Stimulated activated CD4-positive, alpha-beta T cell treated with anti-CD3 and anti-CD28 coated beads, Interleukin-4, amount 100 ng/mL, for 24 hours (primary cell): ENCODE measurements at places on chromosomes 6 and 20.

- no peak for DNase-seq
Measured at GRCh38 chr20:45548410-45548809, 1.2 kb upstream of the EPPIN start.

DNA sequence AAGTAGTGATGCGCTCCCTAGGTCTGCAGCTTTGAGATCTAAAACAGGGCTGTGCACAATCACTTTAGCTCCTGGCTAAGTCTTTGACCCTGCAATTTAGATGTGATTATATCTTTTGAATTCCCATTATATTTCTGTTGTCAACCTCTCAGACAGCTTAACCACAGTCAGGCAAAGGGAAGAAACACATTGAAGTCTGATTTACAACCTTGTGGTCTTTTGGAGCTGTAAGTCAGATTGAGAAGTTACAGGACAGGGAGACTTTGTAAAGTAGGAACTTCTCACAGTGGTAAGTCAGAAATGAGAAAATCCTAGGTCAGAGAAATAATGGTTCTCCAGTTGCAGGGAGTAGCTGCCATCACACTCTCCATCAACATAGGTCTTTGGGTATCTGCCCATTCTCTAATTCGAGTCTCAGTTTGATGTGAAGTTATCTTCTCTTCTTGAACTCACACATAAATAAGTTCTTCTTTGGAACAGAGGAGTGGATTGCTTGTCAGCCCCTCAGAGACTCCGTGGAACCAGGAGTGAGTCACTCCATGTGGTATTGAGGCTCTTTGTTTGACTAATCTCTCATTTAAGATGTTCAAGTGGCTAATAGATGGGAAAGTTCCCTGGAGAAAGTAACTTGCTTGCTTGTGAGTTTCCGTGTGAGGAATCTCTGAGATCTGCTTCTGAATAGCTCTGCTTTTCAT, 35.0 kb upstream of the SGK1 start:
- DNase-seq, result peak; percentile 26

- DNase-seq, result no peak
Measured at GRCh38 chr20:58039274-58040092, 189.0 kb downstream of the ANKRD60 start.

- no peak for DNase-seq
Measured at GRCh38 chr6:117253785-117254184, 11.6 kb upstream of the VGLL2 start.

DNA sequence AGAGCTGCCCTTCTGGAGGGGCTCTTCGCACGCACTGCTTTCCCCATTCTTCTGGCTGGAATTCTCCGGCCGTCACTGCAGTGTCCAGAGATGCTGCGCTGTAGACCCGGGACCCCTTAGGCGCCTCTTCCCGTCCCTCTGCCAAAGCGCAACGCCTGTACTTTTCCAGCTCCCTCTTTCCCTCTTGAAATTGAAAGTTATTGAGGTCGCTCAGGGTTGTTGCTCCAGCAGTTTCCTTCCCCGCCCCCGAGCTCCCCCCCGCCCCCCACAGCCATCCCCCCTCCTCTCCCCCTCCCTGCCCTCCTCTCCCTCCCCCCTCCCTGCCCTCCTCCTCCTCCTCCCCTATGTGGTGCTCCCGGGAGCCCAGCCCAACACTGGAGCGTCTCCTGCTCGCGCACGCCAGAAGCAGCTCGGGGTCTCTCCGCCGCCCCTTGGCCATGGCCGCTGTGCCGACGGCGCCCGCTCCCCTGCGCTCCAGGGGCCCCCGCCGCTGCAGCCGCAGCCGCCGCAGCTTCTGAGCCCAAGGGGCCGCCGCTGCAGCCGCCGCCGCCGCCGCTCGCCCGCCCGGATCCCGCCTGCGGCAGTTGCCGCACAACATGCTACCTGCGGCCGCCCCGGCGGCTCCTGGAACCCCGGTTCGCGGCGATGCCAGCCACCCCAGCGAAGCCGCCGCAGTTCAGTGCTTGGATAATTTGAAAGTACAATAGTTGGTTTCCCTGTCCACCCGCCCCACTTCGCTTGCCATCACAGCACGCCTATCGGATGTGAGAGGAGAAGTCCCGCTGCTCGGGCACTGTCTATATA, at the start of gene RSPO3:
RSPO3 (plus strand) TSS at position 374 of the 804 bp plus-strand sequence. CDS start 522 bp downstream, outside the sequence.
- DNase-seq, result no peak

DNA sequence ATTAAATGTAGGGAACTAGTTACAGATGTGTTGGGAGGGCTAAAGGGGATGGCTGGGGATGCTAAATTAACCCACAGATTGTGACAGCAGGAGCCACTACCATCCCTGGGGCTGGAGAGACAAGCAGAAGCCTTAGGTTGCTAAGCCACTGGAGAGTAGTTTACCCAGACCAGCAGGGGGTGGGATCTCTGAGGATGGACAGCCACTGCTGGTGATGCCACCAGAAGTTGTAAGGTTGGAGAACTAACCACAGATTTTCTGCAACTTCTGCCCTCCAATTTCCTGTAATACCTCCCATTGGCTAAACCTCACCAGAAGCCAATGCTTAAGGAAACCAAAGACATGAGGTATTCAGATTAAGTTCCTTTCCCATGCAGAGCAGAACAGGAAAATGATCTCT, 139.6 kb upstream of the NOX3 start:
- DNase-seq, result no peak

DNA sequence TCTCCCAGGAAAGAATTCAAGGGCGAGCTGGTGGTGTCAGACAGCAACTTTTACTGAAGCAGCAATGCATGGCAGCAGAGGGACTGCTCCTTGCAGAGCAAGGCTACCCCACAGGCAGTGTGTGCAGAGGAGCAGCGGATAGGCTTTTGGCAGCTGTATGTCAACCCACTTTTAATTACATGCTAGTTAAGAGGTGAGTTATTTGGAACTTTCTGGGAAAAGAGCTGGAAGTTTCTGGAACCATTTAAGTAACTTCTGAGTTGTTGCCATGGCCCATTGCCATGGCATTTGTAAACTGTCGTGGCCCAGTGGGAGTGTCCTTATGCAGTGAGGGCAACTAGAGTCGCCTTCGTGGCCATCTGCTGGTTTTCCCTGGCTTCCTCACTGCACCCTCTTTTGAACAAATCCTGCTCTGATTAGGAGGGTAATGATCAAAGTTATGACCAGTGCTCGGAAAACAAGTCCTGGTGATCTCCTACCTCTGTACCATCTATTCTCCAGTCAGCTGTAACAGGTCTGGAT, 34.0 kb downstream of the BPIFB4 start:
- DNase-seq, result no peak

DNA sequence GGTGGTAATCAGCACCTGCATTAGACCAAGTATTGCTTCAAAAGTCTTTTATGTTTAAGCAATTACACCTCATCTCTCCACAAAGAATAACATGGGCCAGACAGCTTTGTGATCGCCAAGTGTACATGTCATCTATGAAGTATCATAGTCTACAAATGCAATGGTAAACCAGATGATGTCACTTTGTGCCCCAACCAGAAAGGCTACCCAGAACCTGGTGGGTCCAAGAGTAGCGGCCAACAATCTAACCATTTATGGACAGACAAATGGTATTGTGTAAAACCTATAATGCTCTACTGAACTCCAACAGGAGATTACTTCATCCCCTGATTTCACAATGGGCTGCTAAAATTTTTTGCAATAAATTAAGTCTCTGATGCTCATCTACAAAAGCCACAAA, 295.9 kb downstream of the GMDS start:
- no peak for DNase-seq

DNA sequence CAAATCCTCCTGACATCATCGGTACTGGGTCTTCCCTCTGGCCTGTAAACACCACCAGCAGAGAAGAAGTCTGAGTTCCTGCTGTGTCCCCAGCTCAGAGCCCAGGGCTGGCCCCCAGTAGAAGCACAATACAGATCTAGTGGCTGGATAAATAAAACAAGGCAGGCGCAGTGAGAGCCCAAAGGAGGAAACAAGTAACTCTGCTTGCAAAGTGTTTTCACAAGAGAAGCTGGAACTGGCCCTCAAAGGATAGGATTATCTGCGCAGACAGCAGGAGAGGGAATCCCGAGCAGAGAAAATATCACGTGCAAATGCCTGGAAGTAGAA, 205.1 kb downstream of the ZDHHC14 start:
- DNase-seq, result no peak

DNA sequence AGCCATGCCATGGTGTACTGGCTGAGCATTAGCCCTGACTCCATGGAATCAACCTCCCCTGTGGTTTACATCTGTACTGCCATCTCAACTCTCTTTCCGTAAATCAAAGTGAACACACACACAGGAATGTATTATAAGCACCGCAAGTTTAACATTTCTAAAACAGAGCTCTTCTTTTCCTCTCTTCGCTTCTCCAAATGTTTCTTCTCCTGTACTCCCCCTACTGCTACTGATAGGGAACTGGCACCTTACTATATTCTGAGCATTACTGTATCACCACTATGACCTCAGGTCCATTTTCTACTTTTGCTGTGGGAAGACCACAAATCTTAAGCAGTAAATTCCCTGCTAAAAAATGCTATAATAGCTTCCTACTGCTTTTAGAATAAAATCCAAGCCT, 101.2 kb downstream of the NUS1 start:
- DNase-seq, result no peak

GRCh38 chr6:89554106-89554505, 84.4 kb downstream of the LYRM2 start:
- DNase-seq, result no peak

DNA sequence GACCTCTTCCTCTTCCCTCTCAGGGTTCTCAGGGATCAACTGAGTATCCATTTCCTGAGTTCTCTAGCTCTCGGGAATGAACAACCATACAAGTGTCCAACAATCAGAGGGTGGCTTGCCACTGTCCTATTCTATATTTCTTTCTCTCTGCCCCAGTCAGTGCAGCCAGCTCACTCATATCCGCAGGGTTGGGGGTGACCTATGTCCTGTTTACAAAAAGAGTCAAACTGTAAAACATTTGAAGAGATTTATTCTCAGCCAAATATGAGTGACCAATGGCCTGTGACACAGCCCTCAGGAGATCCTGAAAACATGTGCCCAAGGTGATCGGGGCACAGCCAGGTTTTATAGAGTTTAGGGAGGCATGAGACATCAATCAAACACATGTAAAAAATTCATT, 10.8 kb upstream of the BTN3A2 start:
- no peak for DNase-seq

DNA sequence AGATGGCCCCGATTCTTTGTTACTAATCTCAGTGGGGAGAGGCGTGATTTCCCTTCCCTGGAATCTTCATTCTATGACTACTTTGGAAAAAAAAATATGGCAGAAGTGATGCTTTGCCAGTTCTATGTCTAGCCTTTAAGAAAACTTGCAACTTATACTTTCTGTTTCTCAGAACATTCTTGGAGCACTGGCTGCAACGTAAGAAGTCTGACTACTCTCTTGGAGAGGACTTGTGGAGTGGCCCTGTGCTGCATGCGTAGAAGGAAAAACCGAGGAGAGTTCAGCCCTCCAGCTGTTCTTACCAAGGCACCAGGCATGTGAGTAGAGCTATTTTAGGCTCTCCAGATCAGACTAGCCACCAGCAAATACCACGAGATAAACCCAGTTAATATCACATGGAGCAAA, 77.6 kb upstream of the STXBP5 start:
- DNase-seq, result no peak

- DNase-seq, result no peak
Measured at GRCh38 chr6:166330612-166331011, 11.7 kb downstream of the SFT2D1 start.

GRCh38 chr20:57460781-57461465, 64.0 kb downstream of the CTCFL start:
- DNase-seq, result no peak

- no peak for DNase-seq
Measured at GRCh38 chr6:158668707-158669103, 18.9 kb downstream of the SYTL3 start.

GRCh38 chr20:59736366-59736765, 132.0 kb downstream of the PHACTR3 start:
- no peak for DNase-seq

GRCh38 chr6:52994031-52994838, 849 bp downstream of the GSTA4 start:
- DNase-seq, result no peak

DNA sequence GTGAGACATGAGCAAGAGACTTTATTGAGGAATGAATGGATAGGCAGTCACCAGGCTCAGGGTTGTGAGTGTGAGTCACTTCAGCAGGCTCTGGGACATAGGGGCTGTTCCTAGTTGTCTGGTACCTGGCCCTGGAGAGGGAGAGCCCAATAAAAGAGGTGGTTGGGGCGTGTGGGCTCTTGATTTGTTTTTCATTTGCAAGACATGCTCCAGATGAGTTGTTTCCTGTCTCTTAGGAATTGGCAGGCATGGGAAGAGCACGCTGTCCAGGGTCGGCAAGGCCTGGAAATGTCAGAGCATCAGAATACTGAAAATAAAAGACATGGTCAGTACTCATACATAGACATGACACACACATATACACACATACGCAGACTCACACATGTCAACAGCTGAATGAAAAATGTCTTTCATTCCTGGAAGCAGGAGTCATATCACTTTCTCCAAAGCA, 166.3 kb upstream of the SULF2 start:
- DNase-seq, result no peak

GRCh38 chr6:147999001-147999540, 343.6 kb upstream of the SASH1 start:
- no peak for DNase-seq

DNA sequence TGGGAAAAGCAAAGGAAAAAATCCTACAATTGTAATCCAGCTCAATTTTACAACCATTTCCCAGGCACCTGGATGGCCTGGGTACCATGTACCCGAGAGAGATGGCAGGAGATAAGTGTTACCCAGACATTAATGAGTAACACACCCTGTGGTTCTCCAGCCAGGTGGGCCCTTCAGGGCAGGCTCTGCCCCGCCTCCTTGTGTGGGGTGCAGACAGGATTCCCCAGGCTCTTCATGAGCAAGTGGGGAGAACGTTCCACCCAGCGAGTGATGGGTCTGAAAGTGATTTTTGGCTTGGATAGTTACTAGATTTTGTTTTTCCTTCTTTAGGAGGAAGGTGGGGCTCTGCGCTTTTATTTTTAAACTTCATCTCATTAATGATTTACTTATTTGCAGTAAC, 243.9 kb downstream of the TAF4 start:
- no peak for DNase-seq

GRCh38 chr6:87444362-87444761, 28.4 kb upstream of the SLC35A1 start:
- no peak for DNase-seq

DNA sequence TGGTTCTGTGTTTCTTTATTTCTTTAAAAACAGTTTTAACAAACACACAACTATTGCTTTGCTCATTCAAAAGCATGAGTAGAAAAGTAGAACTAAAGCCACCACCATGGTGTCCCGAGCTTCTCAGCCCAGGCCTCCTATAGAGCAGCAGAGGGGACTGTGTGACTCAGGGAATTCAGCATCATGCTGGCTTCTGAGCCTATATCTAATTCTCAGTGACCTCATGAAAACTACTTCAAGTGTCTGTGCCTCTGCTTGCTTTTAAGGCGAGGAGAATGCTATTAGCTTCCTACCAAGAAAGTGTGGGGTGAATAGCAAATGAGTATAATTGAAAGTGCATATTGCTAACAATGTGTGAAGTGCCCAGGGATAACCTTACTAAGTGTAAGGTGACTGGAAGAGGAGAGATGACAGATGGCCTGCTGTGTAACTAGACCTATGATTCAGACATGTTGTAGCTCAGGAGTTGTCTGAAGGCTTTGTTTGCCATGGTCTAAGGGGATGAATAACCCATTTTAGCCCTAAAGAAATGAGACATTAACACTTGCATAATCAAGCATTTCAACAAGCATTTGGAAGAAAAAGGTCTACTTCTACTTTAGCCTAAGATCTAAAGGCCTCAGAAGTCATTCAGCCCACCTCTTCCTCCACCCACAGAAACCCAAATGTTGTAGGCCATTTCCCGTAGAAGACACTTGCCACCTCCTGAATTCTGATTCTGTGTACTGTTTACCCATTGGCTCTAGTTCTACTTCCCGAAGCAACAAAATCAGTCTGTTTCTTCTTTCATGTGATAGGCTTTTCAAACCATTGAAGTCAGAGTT, 121.5 kb upstream of the ARG1 start:
- peak; percentile 11 for DNase-seq

- DNase-seq, result no peak
Measured at GRCh38 chr20:10280018-10280908, 61.6 kb downstream of the SNAP25 start.
